ENCODE measurements at places on chromosomes 2 and 18.

DNA sequence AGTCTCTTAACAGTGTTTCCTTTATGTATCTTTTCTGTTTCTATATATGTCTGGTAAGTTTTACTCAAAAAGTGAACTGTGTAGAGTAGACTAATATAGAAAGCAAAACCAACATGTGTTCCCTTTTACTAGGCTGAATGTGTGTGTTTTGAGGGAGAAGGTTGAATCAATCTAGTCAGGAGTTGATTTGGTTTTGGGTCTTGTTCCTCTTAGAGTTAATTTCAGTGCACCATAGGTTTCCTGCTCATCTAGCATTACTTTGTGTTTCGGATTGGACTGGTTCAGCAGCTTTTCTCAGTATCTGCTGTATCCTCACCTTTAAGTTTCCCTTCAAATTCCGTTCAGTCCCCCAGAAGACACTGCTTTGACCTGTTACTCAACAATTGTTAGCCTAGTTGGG, 52.0 kb upstream of the TRIM43 start:
- DNase-seq: no peak

GRCh38 chr2:183060571-183061231, 17.8 kb upstream of the DUSP19 start:
- no peak for DNase-seq

DNA sequence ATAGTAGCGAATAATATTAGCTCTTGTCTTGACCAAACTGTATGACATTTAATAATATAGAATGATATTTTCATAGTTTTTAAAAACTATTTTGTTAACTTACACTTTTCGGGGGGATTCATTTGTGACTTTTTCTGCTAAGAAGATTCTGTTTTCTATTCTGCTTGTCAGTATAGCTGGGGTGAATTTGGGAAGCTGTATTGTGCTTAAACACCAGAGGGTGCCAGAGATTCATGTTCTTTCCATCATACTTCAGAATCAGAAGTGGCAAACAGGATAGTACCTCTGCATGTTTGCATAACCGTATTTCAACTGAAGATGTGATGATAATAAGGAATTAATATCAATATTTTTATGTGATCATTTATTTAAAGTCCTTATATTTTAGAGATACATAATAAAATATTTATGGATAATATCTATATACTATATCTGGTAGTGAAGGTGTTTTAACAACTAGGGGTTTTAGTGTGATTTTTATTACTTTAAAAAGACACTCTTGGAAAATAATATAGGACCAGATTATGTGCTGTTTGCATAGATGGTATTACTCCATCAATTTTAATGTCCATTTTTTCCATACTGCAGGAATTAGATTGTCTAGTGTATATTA, 81.0 kb downstream of the TAF4B start:
- peak; percentile 29 for DNase-seq

GRCh38 chr2:156331572-156332283, 793 bp downstream of the NR4A2 start:
- no peak for DNase-seq
